Ascending aorta (tissue), 2 donors: ENCODE measurements at places on chromosomes 11 and 22. TPM values are rescaled to one million over a fixed set of nuclear protein-coding genes. Genes with fewer than 3 reads are reported as not detected.
A peak's percentile ranks its signal among the peaks of the same experiment; 100 is the strongest.

DNA sequence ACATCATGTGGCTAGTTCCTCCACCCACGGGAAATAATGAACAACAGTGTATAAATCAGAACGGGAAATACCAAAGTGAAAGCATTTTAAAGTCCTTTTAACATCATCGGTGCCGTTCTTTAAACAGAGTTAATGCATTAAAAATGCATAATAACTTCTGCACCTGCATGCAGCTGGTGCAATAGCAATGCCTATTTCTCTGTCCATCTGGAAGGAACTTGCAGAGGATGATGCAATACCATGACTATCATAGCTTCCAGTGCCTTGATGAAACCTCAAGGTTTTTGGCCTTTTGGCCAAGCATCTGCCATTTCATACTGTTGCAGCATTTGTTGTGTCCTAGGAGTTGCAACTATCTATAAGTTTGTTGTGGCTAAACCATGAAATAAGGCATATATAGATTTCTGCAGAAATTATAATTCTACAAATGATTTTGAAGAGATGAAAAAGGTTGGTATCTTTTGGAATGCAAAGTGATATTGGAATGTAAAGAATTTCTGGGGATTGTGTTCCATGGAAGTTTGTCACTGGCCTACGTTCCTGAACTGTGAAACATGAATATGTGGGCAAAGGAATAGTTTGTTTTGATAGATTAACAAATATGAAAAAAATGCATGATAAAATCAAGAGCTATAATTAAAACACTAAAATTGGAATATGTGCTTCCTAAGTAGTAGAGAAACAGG lies 9.8 kb upstream of the EIF3F start:
- no peak overlapping the region for H3K4me3 ChIP-seq
- DNase-seq, result no peak
- H3K27ac ChIP-seq, result no peak overlapping the region
- H3K4me1 ChIP-seq, result peaks cover 6% of the 10 kb centered on the region

GUCY1A2 gene
- total RNA-seq, result 5.6 TPM

DNA sequence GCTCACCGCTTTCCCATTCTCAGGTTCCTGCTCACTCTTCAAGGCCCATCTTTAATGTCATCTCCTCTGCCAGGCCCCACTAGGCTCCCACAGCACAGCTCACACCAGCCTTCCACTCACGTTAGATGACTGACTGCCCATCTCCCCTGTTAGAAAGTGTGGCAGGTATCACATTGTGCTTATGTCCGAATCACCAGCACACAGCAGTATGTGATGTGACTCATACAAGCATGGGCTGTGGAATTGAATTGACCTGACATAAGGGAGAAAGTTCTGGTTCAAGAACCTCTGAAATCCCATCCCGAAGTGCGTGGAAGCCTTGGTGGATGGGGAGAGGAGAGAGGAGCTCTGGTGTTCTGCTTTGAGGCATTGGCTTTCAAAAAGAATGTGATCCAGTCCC lies 6.5 kb downstream of the VSTM5 start:
- H3K27ac ChIP-seq, result no peak overlapping the region
- no peak overlapping the region for H3K4me3 ChIP-seq
- no peaks in the 10 kb centered on the region for H3K4me1 ChIP-seq
- no peak for DNase-seq

PAX6 gene
- not detected for total RNA-seq

- no peak for DNase-seq
- no peaks in the 10 kb centered on the region for H3K4me1 ChIP-seq
- no peaks in the 10 kb centered on the region for H3K36me3 ChIP-seq
- no peak overlapping the region for H3K4me3 ChIP-seq
- no peak overlapping the region for H3K27ac ChIP-seq
Measured at GRCh38 chr11:121350314-121351082, 57.9 kb downstream of the SC5D start.

DNA sequence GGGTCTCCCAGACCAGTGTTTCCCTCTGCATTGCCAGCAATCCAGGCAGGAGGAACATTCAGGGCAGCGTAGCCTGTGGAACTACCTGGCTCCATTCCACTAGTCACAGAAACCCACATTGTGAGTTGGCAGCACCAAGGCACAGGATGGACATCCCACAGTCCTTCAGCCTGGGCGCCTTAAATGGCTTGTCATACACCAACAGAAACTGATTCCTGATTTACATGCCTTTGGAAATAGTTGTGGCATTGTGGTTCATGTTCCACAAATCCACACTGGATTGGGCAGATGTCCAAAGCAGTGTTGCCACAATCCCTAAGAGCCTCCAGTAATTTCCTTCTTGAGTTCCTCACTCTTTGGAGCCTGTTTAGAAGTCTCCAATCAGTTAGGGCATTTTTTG lies 225.6 kb downstream of the BLID start:
- no peaks in the 10 kb centered on the region for H3K36me3 ChIP-seq
- peak overlapping the region; percentile 30 for H3K27ac ChIP-seq
- no peak overlapping the region for H3K4me3 ChIP-seq
- no peak for DNase-seq

GRCh38 chr11:70500076-70500847 lies 101.9 kb downstream of the CTTN start:
- no peaks in the 10 kb centered on the region for H3K27me3 ChIP-seq
- no peak for DNase-seq
- H3K4me3 ChIP-seq, result no peak overlapping the region
- H3K4me1 ChIP-seq, result no peaks in the 10 kb centered on the region
- no peaks in the 10 kb centered on the region for H3K36me3 ChIP-seq

- no peaks in the 10 kb centered on the region for H3K4me1 ChIP-seq
- H3K4me3 ChIP-seq, result no peak overlapping the region
- no peak for DNase-seq
- H3K27me3 ChIP-seq, result no peaks in the 10 kb centered on the region
- H3K36me3 ChIP-seq, result peaks cover 50% of the 10 kb centered on the region
Measured at GRCh38 chr22:21928048-21928447, 24.6 kb downstream of the PPM1F start.

GRCh38 chr11:86984701-86985100 lies 29.5 kb upstream of the FZD4 start:
- DNase-seq, result no peak
- peaks cover 7% of the 10 kb centered on the region for H3K4me1 ChIP-seq
- H3K27ac ChIP-seq, result no peak overlapping the region

DNA sequence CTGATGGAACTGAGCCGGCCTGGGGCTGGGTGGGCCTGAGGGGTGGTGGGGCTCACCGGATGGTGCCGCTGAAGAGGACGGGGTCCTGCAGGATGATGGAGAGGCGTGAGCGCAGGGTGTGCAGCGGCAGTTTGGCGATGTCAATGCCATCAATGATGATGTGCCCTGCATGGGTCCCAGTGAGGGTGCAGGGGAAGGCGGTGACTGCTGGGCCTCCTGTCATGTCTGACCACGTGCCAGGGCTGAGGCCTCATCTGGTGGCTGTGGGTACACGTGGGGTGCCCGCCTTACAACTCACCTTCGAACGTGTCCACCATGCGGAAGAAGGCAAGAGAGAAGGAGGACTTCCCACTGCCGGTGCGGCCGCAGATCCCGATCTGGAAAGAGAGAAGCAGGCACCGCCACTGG lies 7.1 kb upstream of the KCNJ11 start:
- no peaks in the 10 kb centered on the region for H3K4me1 ChIP-seq
- H3K27me3 ChIP-seq, result no peaks in the 10 kb centered on the region

DNA sequence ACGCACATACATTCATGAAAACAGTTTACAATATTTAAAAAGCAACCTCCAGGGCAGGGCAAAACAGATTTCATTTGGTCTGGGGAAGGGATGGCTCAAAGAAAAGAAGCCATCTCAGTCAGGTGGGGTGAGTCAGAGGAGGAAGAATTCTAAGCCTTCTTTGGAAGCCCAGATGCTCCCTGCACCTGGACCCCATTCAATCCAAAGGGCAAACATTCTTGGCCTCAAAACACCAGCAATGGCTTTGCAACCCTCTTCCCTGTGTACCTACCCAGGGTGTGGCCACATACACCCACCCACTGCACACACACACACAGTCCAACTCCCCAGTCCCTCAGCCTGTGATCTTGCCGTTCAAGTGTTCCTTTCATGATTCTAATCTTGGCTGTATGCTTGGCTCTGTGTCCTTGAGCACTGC lies 2.0 kb downstream of the KCNE3 start:
- H3K27me3 ChIP-seq, result no peaks in the 10 kb centered on the region
- H3K36me3 ChIP-seq, result no peaks in the 10 kb centered on the region
- no peak for DNase-seq
- no peak overlapping the region for H3K4me3 ChIP-seq

GRCh38 chr22:24995649-24996180 lies 43.2 kb downstream of the KIAA1671 start:
- no peaks in the 10 kb centered on the region for H3K36me3 ChIP-seq
- no peak for DNase-seq
- peaks cover 16% of the 10 kb centered on the region for H3K4me1 ChIP-seq
- H3K27ac ChIP-seq, result peak overlapping the region; percentile 19

DNA sequence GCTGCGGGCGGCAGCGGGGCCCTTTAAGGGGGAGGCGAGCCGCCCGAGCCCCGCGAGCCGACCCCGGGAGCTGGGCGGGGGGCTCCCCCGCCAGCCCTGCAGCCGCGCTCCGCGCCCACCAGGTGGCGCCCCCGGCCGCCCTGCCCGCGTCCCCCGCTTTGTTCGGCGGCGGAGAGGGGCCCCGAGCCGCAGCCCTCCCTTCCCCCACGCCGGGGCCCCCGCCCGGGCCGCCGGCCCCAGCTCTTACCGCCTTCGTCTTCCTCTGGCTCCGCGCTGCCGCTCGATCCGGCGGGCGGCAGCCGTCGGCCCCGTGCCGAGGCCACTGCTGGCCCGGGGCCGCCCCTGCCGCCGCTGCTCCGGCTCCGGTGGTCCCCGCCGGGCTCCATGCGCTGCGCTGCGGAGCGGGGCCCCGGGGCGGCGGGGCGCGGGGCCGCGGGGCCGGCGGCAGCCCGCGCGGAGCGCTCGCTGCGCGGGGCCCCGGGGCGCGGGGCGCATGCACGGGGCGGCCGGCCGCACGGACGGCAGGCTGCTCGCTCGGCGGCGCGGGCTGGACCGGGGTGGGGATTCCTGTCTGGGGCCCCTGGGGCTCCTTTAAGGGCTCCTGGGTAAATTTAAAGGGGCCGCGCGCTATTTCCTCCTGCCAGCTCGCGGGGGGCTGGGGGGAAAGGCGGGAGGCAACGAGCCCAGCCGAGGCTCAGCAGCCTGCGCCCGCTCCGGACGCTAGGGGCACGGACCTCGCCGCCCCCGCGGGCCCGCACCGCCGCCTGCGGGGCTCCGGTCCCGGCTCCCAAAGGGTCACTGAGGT lies at the start of gene ZFTA:
Gene ZFTA (minus strand): TSS at position 539 of the 805 bp plus-strand sequence. CDS start 153 bp downstream, at position 386.
- no peaks in the 10 kb centered on the region for H3K27me3 ChIP-seq
- peak; percentile 80 for DNase-seq
- peak within 1 kb of the TSS; percentile 98 for H3K4me3 ChIP-seq
- H3K27ac ChIP-seq, result peak within 1 kb of the TSS; percentile 73
- H3K36me3 ChIP-seq, result no peaks in the 10 kb centered on the region

MMP13 gene
- not detected for total RNA-seq

ACTN3 gene
- total RNA-seq, result not detected

THAP7 gene
- 37.9 TPM for total RNA-seq

CRYBB1 gene
- 7.3 TPM for total RNA-seq

DNA sequence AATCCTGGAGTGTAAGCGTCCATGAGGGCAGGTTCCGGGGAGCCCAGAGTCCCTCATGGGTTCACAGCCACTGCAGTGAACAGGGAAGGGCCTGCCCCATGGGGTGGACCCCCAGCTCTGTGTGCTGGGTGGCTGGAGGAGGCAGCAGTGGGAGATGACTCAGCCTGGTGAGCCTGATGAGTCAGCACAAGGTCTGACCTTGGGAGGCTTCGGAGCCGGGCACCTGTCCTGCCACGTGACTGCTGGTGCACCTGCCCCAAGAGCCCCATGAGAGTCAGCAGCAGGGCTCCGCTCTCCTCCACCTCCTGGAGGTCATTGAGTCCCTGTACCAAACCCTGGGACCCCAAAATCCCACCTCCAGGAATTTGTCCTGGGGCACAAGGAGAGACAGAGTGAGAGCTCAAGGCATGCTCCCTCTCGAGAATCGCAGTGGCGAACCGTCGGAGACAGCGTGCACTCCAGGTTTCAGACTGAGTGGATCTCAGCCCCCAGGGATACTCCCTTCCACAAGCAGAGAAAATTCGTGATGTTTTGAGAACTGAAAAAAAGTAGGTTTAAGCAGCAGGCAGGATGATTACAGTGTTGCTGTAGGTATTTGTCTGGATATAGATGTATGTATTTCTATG lies 1221.7 kb downstream of the BRD1 start:
- no peaks in the 10 kb centered on the region for H3K27me3 ChIP-seq
- H3K4me3 ChIP-seq, result no peak overlapping the region
- H3K36me3 ChIP-seq, result no peaks in the 10 kb centered on the region
- no peak overlapping the region for H3K27ac ChIP-seq
- DNase-seq, result no peak

ACO2 gene
- 81.1 TPM for total RNA-seq

DLG2 gene
- 0.43 TPM for total RNA-seq

- no peak for DNase-seq
- no peaks in the 10 kb centered on the region for H3K4me1 ChIP-seq
- H3K4me3 ChIP-seq, result peak within 1 kb of the TSS; percentile 30
Measured at GRCh38 chr11:17476317-17477083, at the start of gene ABCC8. Gene ABCC8 (minus strand): TSS chr11:17476845. CDS start chr11:17476776, 69 bp downstream.

OR56A1 gene
- total RNA-seq, result not detected

- no peaks in the 10 kb centered on the region for H3K27me3 ChIP-seq
- H3K27ac ChIP-seq, result no peak overlapping the region
- H3K4me1 ChIP-seq, result no peaks in the 10 kb centered on the region
Measured at GRCh38 chr22:47740109-47740805, 977.8 kb downstream of the TBC1D22A start.

- no peaks in the 10 kb centered on the region for H3K4me1 ChIP-seq
- H3K36me3 ChIP-seq, result no peaks in the 10 kb centered on the region
- no peak for DNase-seq
- no peak overlapping the region for H3K4me3 ChIP-seq
- H3K27ac ChIP-seq, result no peak overlapping the region
- H3K27me3 ChIP-seq, result no peaks in the 10 kb centered on the region
Measured at GRCh38 chr11:133621611-133622010, 89.3 kb upstream of the OPCML start.

ANKK1 gene
- total RNA-seq, result not detected
